ENCODE measurements at places on chromosomes 7 and 10. TPM values are rescaled to one million over a fixed set of nuclear protein-coding genes. Genes with fewer than 3 reads are reported as not detected.

GRCh38 chr10:63759335-63759734 is 238.1 kb downstream of the REEP3 start:
- no peaks in the 10 kb centered on the region for H3K36me3 ChIP-seq
- H3K27me3 ChIP-seq: peaks cover 28% of the 10 kb centered on the region
- no peak overlapping the region for H3K27ac ChIP-seq
- no peaks in the 10 kb centered on the region for H3K4me1 ChIP-seq
- H3K4me3 ChIP-seq: no peak overlapping the region
- no peak for DNase-seq

Gene MAD1L1
- total RNA-seq: 48.3 TPM

Gene CFAP70
- total RNA-seq: 0.33 TPM

Gene RPP30
- 86.4 TPM for total RNA-seq

Gene FFAR4
- not detected for total RNA-seq

- H3K27ac ChIP-seq: no peak overlapping the region
- H3K4me1 ChIP-seq: no peaks in the 10 kb centered on the region
- DNase-seq: no peak
- H3K36me3 ChIP-seq: no peaks in the 10 kb centered on the region
Measured at GRCh38 chr7:107951172-107951787, 51.7 kb downstream of the LAMB1 start.

DNA sequence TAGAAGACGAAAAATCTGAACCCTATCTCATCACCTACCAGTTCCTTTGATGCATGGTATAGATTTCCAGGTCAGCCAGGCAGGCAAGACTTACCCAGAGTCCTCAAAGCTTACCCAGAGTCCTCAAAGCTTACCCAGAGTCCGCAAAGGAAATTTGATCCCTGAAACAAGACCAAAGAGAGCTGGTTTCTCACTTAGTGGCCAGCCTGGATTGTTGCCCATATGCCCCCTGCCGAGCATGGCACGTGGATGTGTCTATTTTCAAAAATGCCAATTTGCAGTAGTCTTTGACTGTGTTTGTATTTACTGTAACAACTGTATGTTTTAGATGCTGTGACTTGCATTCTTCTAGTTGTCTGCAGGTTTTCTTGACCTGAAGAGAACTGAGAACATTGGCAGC is 120.2 kb upstream of the STARD3NL start:
- DNase-seq: no peak
- no peak overlapping the region for H3K27ac ChIP-seq
- H3K4me1 ChIP-seq: no peaks in the 10 kb centered on the region
- peaks cover 10% of the 10 kb centered on the region for H3K27me3 ChIP-seq
- H3K36me3 ChIP-seq: no peaks in the 10 kb centered on the region

Gene TRIL
- 0.12 TPM for total RNA-seq

Measured in activated CD4-positive, alpha-beta T cell treated with anti-CD3 and anti-CD28 coated beads, Interleukin-2, amount 10 ng/mL, durations not matched to agents 24 days and 14 days (primary cell).